Stomach (tissue), 19 donors: ENCODE measurements at places on chromosomes 5 and 9. TPM values are rescaled to one million over a fixed set of nuclear protein-coding genes. Genes with fewer than 3 reads are reported as not detected.

DNA sequence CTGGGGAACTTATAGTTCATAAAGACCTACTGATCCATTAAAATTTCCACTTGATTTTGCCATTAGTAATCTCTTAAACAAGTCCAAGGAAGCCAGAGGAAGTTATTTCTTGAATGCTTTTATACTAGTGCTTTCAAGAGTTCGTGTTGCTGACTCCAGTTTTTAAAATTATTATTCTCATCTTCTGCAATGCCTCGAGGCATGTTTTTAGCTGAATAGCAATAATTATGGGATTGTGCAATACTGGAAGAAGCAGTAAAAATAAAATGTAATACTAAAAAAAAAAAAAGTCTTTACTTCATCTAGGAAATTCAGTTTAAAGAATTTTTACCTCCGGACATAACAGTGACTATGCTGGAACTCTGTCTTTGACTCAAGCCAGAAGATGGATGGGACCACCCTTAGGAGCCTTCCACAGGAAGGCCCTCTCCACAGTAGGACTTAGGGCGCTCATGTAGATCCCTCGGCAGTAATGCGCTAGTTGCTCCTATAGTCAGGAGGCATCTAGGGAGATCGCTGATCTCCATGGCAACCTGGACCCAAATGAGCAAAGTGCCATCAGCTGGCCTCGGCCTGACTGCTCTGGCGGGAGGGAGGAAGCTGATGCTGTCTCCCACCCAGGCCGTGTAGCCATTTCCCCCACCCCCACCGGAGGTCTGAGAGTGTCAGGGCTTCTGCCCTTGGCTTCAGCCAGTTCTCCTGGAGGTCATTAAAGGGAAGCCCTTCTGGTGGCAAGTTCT lies 56.7 kb downstream of the DAPK1 start:
- H3K27ac ChIP-seq = peak overlapping the region; percentile 31
- no peaks in the 10 kb centered on the region for H3K36me3 ChIP-seq
- H3K4me3 ChIP-seq = no peak overlapping the region
- no peak for DNase-seq

DNA sequence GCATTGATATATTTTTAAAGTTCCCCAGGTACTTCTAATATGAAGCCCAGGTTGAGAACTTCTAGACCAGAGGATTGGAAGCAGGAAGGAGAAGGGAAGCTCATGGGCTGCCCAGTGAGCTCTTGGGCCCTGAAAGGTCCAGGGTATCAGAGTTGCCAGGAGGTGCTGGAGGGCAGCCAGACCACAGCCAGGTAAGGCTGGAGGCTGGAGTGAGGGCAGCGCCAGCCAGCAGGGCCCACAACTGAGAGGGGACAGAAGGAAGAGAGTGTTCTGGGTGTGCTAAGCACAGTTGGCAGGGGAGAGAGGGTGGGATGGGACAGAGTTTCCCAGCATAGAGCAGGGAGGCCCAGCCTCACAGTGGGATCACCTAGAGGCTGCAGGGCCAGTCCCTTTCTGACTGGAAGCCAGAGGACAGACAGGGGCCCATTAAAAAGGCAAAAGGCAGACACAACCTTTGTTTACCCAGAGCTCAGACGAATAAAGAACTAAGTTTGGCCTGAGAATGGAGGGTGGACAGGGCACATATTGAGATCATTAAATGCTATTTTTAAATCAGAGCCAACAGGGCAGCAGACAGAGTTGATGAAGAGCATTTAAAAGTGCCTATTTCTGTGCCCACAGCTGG lies 94.9 kb downstream of the PDE8B start:
- peaks cover 4% of the 10 kb centered on the region for H3K4me1 ChIP-seq
- H3K27ac ChIP-seq = peak overlapping the region; percentile 84

- peak overlapping the region; percentile 32 for H3K27ac ChIP-seq
- no peaks in the 10 kb centered on the region for H3K27me3 ChIP-seq
- H3K4me3 ChIP-seq = no peak overlapping the region
These were observed 37.3 kb upstream of the TJP2 start for GRCh38 chr9:69136779-69137178.

DNA sequence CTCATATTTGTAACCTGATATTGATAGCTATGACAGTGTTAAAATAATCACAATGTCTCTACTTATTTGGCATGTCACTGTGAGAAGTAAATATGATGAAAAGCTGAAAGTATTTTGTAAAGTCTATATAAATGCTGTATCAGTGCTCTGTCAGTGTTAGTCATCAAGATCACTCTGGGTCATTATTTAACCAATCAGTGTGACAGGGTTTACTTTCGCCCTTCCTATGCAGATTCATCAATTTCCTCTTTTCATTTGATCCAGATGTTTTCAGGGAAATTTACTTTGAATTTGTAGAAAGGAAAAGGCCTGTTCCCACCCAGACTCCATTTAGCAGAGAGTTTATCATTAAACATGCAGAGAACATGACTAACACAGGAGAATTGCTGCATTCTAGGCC lies 9.9 kb upstream of the PCSK5 start:
- H3K27me3 ChIP-seq = no peaks in the 10 kb centered on the region
- H3K4me1 ChIP-seq = no peaks in the 10 kb centered on the region
- DNase-seq = no peak
- no peaks in the 10 kb centered on the region for H3K36me3 ChIP-seq
- no peak overlapping the region for H3K4me3 ChIP-seq

DNA sequence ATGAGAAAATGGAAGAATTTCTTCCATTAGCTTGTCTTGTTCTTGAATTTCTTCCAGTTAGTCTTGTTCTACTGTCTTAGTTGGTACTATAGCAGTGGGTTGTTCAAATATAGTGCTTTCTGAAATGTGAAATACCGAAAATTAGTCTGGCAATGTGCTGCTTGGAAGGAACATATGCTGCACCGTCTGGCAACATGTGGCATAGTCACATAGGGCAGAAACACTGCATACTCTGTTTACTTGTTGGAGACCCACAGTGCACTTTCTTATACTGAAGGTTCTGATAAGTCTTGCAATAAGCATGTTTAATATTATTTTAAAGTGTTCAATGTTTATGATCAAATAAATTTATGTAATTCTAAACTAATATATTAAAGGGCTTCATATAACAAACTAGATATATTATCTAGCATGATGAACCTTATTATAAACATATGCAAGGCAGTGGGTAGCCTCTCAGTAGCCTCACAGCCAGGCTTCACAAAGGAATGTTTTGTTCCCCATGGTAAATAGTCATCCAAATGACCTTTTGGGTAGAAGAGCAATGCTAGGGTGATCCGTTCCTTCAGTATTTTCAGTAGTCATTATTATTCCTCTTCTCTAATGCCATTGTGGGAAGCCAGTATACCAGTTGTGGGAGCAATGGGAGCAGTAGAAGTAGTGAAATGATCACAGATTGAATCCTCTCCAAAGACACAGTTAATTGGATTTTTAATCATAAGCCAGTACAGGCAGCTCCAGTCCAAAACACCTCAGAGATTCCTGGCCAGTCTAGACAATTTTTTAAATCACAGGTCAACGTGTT lies 1106.7 kb downstream of the DTWD2 start:
- H3K4me1 ChIP-seq = no peaks in the 10 kb centered on the region
- H3K27ac ChIP-seq = no peak overlapping the region
- H3K27me3 ChIP-seq = no peaks in the 10 kb centered on the region
- DNase-seq = no peak
- no peak overlapping the region for H3K4me3 ChIP-seq
- H3K36me3 ChIP-seq = no peaks in the 10 kb centered on the region

GRCh38 chr9:101486693-101487442 lies 46.8 kb upstream of the RNF20 start:
- no peaks in the 10 kb centered on the region for H3K27me3 ChIP-seq
- no peaks in the 10 kb centered on the region for H3K36me3 ChIP-seq
- DNase-seq = peak; percentile 70
- peak overlapping the region; percentile 83 for H3K4me3 ChIP-seq

GRCh38 chr5:81633471-81633870 lies 117.4 kb downstream of the SSBP2 start:
- no peaks in the 10 kb centered on the region for H3K27me3 ChIP-seq
- H3K4me3 ChIP-seq = no peak overlapping the region
- no peaks in the 10 kb centered on the region for H3K4me1 ChIP-seq
- no peak overlapping the region for H3K27ac ChIP-seq

DNA sequence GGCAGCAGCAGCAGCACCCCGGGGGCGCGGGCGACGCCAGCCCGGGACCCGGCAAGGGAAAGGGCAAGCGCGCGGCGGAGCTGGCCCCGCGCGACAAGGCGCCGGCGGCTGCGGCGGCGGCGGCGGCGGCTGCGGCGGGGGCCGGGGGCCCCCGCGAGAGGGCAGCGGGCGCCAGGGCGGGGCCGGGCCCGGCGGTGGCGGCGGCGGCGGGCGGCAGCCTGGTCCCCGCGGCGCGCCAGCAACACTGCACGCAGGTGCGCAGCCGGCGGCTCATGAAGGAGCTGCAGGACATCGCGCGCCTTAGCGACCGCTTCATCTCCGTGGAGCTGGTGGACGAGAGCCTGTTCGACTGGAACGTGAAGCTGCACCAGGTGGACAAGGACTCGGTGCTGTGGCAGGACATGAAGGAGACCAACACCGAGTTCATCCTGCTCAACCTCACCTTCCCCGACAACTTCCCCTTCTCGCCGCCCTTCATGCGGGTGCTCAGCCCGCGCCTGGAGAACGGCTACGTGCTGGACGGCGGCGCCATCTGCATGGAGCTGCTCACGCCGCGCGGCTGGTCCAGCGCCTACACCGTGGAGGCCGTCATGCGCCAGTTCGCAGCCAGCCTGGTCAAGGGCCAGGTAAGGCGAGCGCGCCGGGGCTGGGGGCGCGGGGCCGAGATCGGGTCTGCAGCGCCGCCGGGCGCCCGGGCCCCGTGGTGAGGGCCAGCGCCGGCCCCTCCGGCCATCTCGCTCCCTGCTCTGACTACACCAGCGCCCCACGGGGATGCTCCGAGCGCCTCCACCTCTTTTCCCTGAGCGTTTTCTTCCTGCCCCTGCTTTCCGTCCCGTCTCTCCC lies at the start of gene UBE2QL1:
UBE2QL1 (plus strand) TSS at position 238 of the 843 bp plus-strand sequence; CDS start at position 273, 35 bp downstream.
- peaks cover 35% of the 10 kb centered on the region for H3K27me3 ChIP-seq
- peak; percentile 60 for DNase-seq
- H3K36me3 ChIP-seq = no peaks in the 10 kb centered on the region
- peak within 1 kb of the TSS; percentile 59 for H3K4me3 ChIP-seq

GRCh38 chr5:176420086-176420485 lies 3.7 kb upstream of the CLTB start:
- no peaks in the 10 kb centered on the region for H3K36me3 ChIP-seq
- H3K27me3 ChIP-seq = no peaks in the 10 kb centered on the region
- H3K4me3 ChIP-seq = no peak overlapping the region
- no peak overlapping the region for H3K27ac ChIP-seq

DNA sequence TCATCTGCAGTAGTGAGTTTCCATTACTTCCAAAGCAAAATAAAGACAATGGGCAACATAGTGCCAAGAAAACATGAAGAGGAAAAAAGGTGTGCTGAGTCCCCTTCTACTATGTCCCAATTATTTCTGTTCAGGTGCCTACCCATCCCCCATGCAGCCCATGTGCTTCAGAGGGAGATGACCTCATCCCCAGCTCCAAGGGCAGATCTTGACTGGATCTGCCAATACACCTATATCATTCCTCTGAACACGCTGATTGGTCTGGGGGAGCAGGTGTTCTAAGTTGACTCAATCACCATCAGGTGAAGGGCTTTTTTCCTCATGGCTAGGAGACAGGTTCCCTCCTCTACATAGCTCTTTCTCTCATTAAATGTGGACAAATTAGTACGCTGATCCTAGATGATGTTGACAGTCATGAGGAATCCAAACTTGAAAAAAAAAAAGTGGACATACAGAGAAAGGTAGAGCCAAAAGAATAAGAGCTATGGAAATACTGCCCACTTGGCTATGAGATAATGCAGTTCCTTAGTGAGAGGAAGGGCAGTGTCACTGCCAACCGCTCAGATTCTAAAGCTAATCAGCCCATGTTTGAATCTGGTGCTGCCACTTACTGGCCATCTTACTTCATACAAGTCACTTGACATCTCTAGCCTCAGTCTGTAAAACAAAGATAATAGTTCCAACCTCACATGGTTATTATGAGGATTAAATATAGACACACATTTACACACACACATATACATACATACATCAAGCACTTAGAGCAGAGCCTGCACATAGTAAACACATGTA lies 23.1 kb downstream of the PRELID2 start:
- no peaks in the 10 kb centered on the region for H3K4me1 ChIP-seq
- no peak for DNase-seq
- H3K27ac ChIP-seq = no peak overlapping the region
- H3K4me3 ChIP-seq = no peak overlapping the region
- H3K36me3 ChIP-seq = peaks cover 55% of the 10 kb centered on the region

DNA sequence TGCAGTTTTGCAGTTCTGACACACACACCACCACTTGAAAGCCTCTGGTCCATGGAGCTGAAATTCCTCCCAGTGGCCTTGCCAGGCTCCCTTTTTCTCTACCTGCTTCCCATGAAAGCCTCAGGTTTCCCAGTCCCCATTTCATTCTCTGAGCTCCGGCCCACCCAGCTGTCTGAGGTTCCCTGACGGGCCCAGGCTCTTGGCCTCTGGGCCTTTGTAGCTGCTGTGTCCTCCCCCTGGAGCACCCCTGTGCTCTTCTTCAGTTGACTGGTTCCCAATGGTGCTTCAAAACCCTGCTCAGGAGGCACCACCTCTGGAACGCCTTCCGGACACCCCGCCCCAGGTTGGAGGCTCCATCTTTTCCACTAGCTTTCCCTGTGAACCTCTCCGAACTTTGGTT lies 155.9 kb upstream of the SHB start:
- H3K4me3 ChIP-seq = no peak overlapping the region
- H3K4me1 ChIP-seq = peaks cover 16% of the 10 kb centered on the region
- no peaks in the 10 kb centered on the region for H3K36me3 ChIP-seq

- H3K36me3 ChIP-seq = no peaks in the 10 kb centered on the region
- peak; percentile 32 for DNase-seq
- H3K27me3 ChIP-seq = peaks cover 4% of the 10 kb centered on the region
- H3K4me1 ChIP-seq = no peaks in the 10 kb centered on the region
- peak overlapping the region; percentile 27 for H3K27ac ChIP-seq
These were observed 113.7 kb downstream of the COL23A1 start for GRCh38 chr5:178476531-178476930.

CDX1 gene
- not detected for polyA plus RNA-seq

PCDHA2 gene
- polyA plus RNA-seq = not detected

TIGD6 gene
- polyA plus RNA-seq = 2.9 TPM
